ENCODE measurements at places on chromosomes 5 and 9. TPM values are rescaled to one million over a fixed set of nuclear protein-coding genes. Genes with fewer than 3 reads are reported as not detected.

The PRDM9 gene
- not detected for total RNA-seq

The C9orf153 gene
- total RNA-seq = 0.49 TPM

- no peak for DNase-seq
Measured at GRCh38 chr5:29262339-29263123, 1931.0 kb upstream of the CDH6 start.

DNA sequence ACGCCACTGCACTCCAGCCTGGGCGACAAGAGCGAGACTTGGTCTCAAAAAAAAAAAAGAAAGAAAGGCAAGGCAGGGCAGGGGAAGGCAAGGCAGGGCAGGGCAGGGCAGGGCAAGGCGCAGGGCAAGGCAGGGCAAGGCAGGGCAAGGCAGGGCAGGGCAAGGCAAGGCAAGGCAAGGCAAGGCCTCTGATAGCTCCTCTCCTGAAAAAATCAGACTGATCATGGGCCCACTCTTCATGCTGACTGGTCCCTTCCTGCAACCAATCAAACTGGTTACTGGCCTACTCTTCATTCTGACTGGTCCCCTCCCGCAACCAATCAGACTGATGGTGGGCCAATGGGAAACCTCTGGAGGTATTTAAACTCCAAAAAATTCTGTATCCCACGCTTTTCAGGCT is 3.4 kb upstream of the ZBTB5 start:
- DNase-seq = no peak

DNA sequence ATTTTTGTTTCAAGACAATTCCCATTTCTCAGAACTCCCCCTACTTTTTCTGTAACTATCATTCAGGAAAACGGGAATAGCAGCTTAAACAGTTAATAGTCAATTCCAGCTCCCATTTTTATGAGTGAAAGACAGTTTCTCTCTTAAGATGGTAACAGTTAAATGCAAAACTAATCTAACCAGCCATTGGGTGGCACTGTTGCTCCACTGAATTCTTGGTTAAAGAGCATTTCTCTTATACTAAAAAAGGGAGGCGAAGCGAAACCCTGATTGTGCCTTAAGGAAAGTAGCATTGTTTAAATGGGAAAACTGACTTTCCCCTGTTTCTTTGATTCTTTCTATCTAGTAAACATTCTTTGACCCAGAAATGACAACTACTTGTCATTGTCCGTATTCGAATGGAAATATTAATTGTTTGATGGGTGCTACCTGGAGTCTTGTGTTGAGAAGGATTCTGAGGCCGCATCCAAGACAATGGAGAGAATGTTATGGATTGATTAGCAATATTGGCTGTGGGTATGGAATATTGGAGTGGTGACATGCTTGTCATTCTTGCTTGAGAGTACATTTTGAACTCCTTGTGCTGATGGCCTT is 507.8 kb downstream of the MAT2B start:
- DNase-seq = no peak
